Right ventricle myocardium superior (tissue), 1 donor: ENCODE measurements at places on chromosomes 13 and 19. TPM values are rescaled to one million over a fixed set of nuclear protein-coding genes. Genes with fewer than 3 reads are reported as not detected.
A peak's percentile ranks its signal among the peaks of the same experiment; 100 is the strongest.

CLN5 gene
- total RNA-seq = 15.0 TPM

ADGRL1 gene
- 20.0 TPM for total RNA-seq

CFD gene
- total RNA-seq = 477 TPM

GDF15 gene
- 0.54 TPM for total RNA-seq

TECR gene
- total RNA-seq = 73.8 TPM

ZNF132 gene
- 4.6 TPM for total RNA-seq

NCR1 gene
- total RNA-seq = not detected

DHRS12 gene
- total RNA-seq = 10.4 TPM

MISP3 gene
- total RNA-seq = 7.9 TPM

FUT1 gene
- 1.8 TPM for total RNA-seq

GIPR gene
- 3.8 TPM for total RNA-seq

SLC27A1 gene
- total RNA-seq = 64.2 TPM

GRCh38 chr13:96003304-96003703 lies 49.9 kb downstream of the UGGT2 start:
- DNase-seq = no peak

GRCh38 chr19:39469036-39469435 lies 11.6 kb upstream of the TIMM50 start:
- DNase-seq = no peak

GRCh38 chr13:78777976-78778375 lies 119.0 kb upstream of the OBI1 start:
- DNase-seq = no peak

DNA sequence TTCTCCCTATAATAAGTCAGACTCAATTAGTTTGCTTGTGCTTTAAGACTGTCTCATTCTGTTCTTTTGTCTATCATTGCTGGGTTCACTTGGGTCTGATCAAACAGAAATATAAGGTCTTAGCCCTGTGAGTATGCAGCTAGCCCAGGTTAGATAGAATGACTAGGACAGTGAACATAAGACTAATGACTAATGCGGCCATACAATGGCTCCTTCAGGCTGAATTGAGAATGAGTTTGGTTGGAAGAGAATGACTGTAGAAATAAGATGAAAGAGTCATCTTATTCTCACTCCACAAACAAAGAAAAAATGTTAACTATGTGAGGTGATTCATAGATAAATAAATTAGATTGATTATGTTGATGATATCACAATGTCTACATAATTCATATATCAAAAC lies 50.1 kb upstream of the OBI1 start:
- no peak for DNase-seq

DNA sequence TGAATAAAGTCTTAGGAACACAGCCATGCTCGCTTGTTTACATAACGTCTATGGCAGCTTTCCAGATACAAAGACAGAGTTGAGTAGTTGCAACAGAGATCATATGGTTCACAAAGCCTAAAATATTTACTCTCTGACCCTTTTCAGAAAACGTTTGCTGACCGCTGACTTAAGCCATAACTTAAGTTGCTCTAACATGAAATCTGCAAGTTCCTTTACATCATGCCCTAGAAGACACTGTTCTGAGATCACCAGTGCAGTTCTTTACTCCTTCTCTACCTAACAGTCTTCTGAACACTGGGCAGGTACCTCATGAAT lies 166.4 kb downstream of the DCLK1 start:
- DNase-seq = no peak

- DNase-seq = peak; percentile 91
Observed at GRCh38 chr13:40664350-40665125, 1.9 kb downstream of the FOXO1 start.

DNA sequence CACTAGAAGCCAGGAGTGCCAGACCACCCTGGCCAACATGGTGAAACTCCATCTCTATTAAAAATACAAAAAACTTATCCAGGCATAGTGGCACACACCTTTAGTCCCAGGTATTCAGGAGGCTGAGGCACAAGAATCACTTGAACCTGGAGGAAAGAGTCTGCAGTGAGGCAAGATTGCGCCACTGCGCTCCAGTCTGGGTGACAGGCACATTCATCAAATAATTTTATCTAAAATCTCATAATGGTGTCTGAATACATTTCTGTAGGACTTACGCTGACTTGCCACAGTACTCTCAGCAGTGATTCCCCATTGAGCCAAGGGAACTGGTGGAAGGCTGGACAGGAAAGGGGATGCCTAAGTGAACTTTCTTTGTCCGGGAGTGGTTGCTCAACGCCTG lies 4.3 kb upstream of the ZNF28 start:
- no peak for DNase-seq

- no peak for DNase-seq
Observed at GRCh38 chr19:54659300-54659699, 3.5 kb upstream of the LILRB4 start.

DNA sequence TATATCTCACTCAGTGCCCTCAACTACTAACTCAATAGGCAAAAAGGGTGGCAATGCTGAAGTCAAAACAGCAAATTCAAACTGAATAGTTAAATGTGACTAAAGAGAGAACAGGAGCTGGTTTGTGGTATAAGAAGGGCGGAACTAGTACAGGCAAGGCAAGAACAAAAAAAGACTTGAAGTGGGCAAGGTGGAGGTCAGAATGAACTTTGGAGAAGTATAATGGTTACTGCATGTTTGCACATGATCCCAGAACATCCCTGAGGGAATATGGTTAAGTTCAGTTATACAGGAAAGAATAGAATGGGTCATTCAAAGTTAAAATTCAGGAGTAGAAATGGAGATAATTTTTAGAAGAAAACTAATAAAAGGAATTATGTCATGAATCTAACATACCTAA lies 85.5 kb downstream of the DIAPH3 start:
- DNase-seq = no peak

GRCh38 chr13:97945792-97946419 lies 7.6 kb upstream of the IPO5 start:
- no peak for DNase-seq

DNA sequence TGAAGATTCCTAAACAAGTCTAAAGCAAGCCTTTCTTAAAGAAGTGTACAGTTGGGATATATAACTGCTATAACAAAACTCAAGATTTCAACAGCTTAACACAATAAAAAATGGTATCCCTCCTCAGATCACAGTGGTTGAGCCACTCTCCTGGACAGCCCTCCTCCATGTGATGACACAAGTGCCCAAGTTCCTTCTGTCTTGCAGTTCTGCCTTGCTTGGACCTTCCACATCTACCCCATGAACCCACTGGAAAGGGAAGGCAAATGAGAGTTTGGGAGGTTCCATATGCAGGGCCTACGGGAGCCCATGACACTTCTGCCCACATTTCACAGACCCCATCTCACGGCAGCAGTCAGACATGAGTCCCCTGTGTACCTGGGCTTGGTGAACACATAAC lies 659.2 kb downstream of the UQCRFS1 start:
- no peak for DNase-seq

DNA sequence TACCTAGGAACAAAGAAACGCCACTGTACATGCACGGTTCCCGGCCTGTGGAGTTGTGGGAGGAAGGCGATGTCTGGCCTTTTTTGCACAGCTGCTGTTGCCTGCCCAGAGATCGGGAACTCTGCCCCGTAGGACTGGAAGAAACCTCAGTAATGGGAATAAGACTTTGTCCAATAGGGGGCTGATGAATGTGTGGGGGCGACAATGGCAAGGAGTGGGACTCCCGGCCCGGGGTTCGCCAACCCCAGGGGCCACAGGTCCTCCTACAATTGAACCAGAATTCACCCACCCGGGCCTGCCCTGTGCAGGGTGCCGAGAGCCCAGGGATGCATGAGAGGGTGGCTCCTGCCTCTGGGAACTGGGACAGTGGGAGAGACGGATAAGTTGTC lies 2.0 kb upstream of the CEBPA start:
- no peak for DNase-seq

GRCh38 chr13:29716493-29716892 lies 121.0 kb upstream of the SLC7A1 start:
- DNase-seq = no peak

- no peak for DNase-seq
Observed at GRCh38 chr13:112904436-112904960, 64.5 kb upstream of the MCF2L start.

- no peak for DNase-seq
Observed at GRCh38 chr13:20274466-20274865, 42.3 kb upstream of the GJB6 start.

- DNase-seq = no peak
Observed at GRCh38 chr13:80871481-80871880, 530.6 kb upstream of the SPRY2 start.

GRCh38 chr13:54187461-54187860 lies 1158.8 kb downstream of the OLFM4 start:
- no peak for DNase-seq

- no peak for DNase-seq
Observed at GRCh38 chr19:48603449-48603848, 3.1 kb upstream of the SPACA4 start.

DNA sequence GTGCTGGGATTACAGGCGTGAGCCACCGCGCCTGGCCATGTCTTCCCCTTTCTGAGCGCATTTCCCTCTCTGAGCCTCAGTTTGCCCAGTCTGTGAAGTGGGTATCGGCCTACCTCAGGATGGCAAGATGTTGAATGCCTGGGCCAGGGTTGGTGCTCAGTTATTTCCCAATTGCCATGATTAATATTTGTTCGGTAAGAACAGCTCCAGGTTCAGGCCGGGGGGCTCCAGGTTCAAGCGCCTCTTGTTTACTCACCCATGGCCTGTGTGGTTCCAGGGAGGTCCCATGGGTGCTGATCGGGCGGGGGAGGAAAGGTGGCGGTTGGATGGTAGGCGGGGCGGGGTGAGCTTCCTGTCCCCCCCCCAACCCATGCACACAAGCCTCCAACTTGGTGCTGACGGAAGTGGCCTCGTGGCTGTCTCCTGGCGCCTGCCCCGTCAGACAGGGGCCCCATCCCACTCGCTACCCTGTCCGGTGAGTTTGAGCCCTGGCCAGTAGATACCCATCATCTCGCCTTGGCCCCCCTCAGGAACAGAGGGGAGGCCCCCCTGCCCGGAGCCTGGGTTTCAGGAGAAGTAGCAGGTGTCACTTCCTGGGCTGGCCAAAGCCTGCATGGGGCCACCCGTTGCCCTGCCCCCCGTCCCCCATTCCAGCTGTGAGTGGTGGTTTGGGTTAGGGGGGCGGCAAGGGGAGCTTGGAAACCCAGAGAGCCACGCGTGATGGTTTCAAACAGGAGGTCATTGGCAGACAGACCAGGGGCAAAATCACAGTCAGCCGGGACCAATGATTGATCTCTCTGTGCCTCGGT lies at the start of gene FCHO1:
Gene FCHO1, plus strand, starts transcription at position 375 of the 809 bp plus-strand sequence. CDS start 3,688 bp downstream, outside the sequence.
- DNase-seq = peak; percentile 68

- no peak for DNase-seq
Observed at GRCh38 chr13:31015199-31015598, 82.7 kb downstream of the TEX26 start.

GRCh38 chr13:20399515-20399914 lies 126.1 kb downstream of the CRYL1 start:
- DNase-seq = no peak

DNA sequence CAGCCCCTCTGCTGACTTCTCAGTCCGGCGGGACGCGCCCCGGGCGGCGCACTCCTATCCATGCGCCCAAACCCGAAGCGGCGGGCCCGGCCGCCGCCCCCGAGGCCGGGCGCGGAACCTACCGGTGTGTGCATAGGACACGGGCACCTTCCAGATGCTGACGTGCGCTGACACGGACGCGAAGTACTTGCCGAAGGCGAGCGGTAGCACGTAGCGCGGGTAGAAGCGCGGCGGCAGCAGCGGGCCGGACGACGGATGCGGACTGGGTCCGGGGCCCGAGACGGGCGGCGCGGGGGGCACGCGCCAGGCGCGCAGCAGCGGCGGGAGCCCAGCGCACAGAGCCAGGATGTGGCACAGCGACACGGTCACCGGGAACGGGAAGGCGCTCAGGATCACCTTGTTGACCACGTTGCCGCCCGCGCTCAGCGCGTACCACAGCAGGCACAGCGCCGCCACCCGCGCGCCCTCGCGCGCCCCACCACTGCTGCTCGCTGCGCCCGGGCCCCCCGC lies 338 bp downstream of the SLC35E1 start:
- DNase-seq = peak; percentile 59

- no peak for DNase-seq
Observed at GRCh38 chr13:87536899-87537298, 134.3 kb upstream of the SLITRK5 start.

DNA sequence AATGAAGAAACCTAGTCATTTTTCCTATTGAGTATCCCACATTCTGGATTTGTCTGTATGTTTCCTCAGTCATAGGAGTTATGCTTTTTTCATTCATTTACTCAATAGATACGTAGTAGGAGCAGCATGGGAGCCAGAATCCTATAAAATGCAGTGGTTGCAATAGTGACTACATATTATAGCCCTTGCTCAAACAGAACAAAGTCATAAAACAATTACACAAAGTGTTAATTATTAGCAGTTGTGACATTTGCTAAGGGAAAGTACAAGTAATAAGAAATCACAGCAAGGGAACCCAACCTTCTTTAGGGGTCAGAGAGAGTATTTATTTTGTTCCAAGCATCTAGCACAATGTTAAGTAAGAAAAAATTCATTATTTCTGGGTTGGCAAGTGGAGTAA lies 27.7 kb upstream of the POU4F1 start:
- DNase-seq = no peak

DNA sequence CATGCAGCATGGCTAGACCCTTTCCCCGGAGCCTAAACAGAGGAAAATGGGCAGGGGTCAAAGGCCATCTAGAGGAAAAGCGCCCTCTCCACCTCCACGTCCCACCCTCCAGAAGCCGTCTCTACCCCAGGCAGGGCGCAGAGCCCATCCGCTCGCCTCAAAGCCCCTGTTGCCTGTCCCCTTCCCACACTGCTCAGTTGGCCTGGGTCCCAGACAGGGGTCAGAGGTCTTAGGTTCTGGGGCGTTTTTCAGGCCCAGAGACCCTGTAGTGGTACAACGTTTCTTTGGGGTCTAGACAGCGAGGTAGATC lies 285 bp downstream of the TMEM143 start:
- DNase-seq = no peak

- no peak for DNase-seq
Observed at GRCh38 chr13:30846866-30847265, 59.2 kb upstream of the MEDAG start.

- peak; percentile 64 for DNase-seq
Observed at GRCh38 chr19:37931881-37932655, 25.1 kb downstream of the SIPA1L3 start.
